ENCODE measurements at places on chromosomes 3 and 15.

- DNase-seq = no peak
- no peaks in the 10 kb centered on the region for H3K4me1 ChIP-seq
- no peaks in the 10 kb centered on the region for H3K36me3 ChIP-seq
Observed at GRCh38 chr3:114967168-114967567, 179.9 kb downstream of the ZBTB20 start.

- no peak overlapping the region for H3K27ac ChIP-seq
- DNase-seq = no peak
- no peak overlapping the region for H3K4me3 ChIP-seq
- 0 out of 2 replicates have a peak, but pooled peaks cover 3% of the 10 kb centered on the region for H3K4me1 ChIP-seq
- H3K27me3 ChIP-seq = no peaks in the 10 kb centered on the region
Observed at GRCh38 chr3:178676077-178676476, 139.8 kb downstream of the KCNMB2 start.

GRCh38 chr3:191449256-191449655 lies 11.7 kb upstream of the PYDC2 start:
- DNase-seq = no peak
- no peaks in the 10 kb centered on the region for H3K27me3 ChIP-seq
- no peaks in the 10 kb centered on the region for H3K36me3 ChIP-seq
- no peaks in the 10 kb centered on the region for H3K4me1 ChIP-seq

DNA sequence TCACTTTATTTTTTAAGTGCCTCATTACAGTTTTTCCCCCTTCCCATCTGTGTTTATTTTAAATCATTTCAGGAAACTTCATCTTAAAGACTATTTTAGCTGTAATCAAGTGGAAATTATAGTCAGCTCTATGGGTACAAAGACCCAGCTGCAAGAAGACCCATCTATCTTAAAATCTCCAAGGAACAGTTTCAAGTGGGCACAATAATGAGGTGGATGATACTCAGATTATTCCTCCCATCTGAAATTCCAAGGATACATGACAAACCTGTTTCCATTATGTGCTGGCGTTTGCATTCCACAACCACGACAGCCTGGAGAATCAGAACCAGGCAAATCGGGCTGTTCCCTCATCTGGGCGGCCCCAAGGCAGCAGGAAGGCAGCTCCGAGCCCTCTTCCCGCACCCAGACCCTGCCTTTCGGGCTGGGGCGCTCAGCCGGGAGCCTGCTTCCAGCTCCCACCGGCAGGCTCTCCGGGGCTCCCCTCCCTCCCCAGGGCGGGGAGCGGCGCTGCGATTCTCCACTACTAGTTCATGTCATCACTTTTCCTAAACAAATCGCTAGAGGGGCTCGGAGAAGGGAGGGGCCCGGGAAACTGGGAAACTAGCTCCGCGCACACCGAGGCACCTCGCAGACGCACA lies at the start of gene MGLL:
MGLL (minus strand) TSS at position 475 of the 641 bp plus-strand sequence; CDS start at position 278, 197 bp downstream.
- peaks cover 29% of the 10 kb centered on the region for H3K4me1 ChIP-seq
- peak within 1 kb of the TSS; percentile 82 for H3K4me3 ChIP-seq
- H3K27ac ChIP-seq = no peak within 1 kb of the TSS
- peak; percentile 37 for DNase-seq
- H3K36me3 ChIP-seq = no peaks in the 10 kb centered on the region

- H3K27ac ChIP-seq = no peak overlapping the region
- DNase-seq = no peak
- H3K4me1 ChIP-seq = peaks cover 15% of the 10 kb centered on the region
- H3K4me3 ChIP-seq = no peak overlapping the region
- H3K36me3 ChIP-seq = peaks cover 5% of the 10 kb centered on the region
- no peaks in the 10 kb centered on the region for H3K27me3 ChIP-seq
Observed at GRCh38 chr3:126063358-126063965, 20.5 kb downstream of the SLC41A3 start.

- H3K27me3 ChIP-seq = no peaks in the 10 kb centered on the region
- H3K4me3 ChIP-seq = no peak overlapping the region
- no peak for DNase-seq
- H3K27ac ChIP-seq = no peak overlapping the region
Observed at GRCh38 chr3:149506965-149507364, 32.5 kb downstream of the TM4SF4 start.

DNA sequence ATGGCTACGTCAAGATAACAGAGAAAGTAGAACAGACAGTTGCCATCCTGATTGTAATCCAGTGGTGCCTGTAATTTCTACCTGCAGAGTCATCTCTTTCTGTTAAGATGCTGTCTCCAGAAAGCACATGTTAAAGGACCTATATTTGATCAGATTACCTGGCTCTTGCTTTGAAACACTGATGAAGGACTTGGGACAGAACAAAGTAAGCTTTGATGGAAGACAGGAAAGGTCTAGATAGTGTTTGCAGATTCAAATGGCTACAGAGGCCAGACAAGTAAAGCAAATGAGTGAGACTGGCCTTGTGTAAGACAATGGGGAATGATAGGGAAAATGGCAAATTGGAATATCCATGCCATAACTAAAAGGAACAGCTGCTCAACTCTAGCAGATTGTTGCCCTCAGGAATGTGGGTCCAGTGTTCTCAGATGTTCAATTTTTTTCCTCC lies 1.8 kb upstream of the GSK3B start:
- peaks cover 24% of the 10 kb centered on the region for H3K36me3 ChIP-seq
- no peak overlapping the region for H3K4me3 ChIP-seq
- peak overlapping the region; percentile 100 for H3K27ac ChIP-seq
- no peak for DNase-seq
